Panc1 (cell line): ENCODE measurements at places on chromosomes 16 and 17.

DNA sequence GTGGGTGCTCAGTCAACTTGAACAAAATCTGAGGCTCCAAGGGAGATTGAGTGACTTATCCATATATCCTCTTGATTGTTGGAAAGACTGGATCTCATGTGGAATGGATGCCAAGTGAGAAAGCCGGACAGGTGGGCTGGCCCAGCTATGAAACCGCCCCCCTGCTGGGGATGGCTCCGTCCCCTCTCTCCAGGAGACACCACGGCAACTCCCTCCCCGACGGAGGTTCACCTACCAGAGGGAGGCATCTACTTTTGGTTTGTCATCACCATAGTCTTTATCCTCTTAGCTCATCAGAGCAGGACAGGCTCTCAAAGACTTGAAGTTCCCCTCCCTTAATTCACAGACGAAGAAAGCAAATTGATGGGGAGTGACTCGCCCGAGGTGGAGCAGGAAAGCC, 1.8 kb upstream of the ALG1 start:
- DNase-seq: no peak
- no peak overlapping the region for H3K4me3 ChIP-seq
- no peak overlapping the region for H3K27ac ChIP-seq
- H3K27me3 ChIP-seq: no peaks in the 10 kb centered on the region
- peaks cover 5% of the 10 kb centered on the region; the same call in 1 of the 2 replicates for H3K4me1 ChIP-seq
- H3K36me3 ChIP-seq: peaks cover 2% of the 10 kb centered on the region; the same call in 1 of the 2 replicates

- no peaks in the 10 kb centered on the region for H3K36me3 ChIP-seq
- no peaks in the 10 kb centered on the region for H3K4me1 ChIP-seq
- no peak for DNase-seq
- H3K27ac ChIP-seq: no peak overlapping the region
- H3K4me3 ChIP-seq: no peak overlapping the region
- H3K27me3 ChIP-seq: no peaks in the 10 kb centered on the region
These were observed 10.6 kb upstream of the VAT1L start for GRCh38 chr16:77777745-77778144.

- no peaks in the 10 kb centered on the region for H3K36me3 ChIP-seq
- DNase-seq: no peak
- H3K4me3 ChIP-seq: no peak overlapping the region
- H3K4me1 ChIP-seq: peaks cover 66% of the 10 kb centered on the region
These were observed 62.4 kb downstream of the BAIAP2 start for GRCh38 chr17:81097134-81097942.

DNA sequence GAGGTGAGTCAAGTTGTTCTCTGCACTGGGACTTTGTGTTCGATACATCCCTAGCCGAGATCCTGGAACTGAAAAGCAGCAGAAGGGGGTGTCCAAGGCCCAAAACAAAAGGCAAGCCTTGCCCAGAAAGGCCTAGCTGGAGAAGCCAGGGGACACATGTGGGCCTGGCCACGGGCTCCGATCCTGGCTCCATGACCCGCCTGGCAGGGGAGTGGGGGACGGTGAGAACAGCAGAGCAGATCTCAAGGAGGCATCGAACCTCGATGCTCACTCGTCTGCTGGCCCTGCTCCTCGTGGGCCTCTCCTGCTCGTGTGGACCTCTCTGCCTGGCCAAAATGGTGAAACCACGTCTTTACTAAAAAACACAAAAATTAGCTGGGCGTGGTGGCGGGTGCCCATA, 8.9 kb downstream of the CCNF start:
- DNase-seq: no peak
- no peaks in the 10 kb centered on the region for H3K4me1 ChIP-seq
- no peak overlapping the region for H3K4me3 ChIP-seq
- no peak overlapping the region for H3K27ac ChIP-seq
- no peaks in the 10 kb centered on the region for H3K27me3 ChIP-seq
- H3K36me3 ChIP-seq: peaks cover 16% of the 10 kb centered on the region

DNA sequence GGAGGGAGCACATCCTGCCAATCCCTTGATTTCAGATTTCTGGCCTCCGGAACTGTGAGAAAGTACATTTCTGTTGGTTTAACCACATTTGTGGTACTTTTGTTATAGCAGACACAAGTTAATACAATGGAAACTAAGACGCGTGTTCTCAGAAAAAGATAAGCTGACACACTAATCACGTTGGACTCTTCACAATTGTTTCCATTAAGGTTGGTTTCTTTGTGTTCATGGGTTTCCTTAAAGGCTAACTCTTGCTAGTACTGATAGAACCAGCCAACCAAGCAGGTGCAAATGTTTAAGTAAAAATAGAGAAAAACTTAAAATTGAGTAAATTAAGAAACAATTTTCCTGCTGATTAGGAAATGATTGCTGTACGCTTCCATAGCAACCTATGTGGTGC, 59.4 kb downstream of the CMC2 start:
- no peak overlapping the region for H3K27ac ChIP-seq
- no peak for DNase-seq
- no peak overlapping the region for H3K4me3 ChIP-seq
- no peaks in the 10 kb centered on the region for H3K4me1 ChIP-seq

DNA sequence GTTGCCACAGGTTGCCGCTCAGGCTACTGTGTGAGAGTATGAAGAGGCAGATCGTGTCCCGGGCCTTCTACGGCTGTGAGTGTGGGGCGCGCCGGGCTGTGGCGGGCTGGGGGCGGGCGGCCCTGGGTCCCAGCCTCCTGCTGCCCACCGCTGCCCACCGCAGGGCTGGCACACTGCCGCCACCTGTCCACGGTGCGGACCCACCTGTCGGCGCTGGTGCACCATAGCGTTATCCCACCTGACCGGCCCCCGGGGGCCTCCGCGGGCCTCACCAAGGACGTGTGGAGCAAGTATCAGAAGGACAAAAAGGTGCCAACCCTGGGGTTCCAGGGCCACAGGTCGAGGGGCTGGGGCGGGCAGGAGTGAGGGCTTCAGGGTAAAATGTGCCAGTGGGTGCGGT, 28.7 kb downstream of the MNT start:
- no peak for DNase-seq
- no peak overlapping the region for H3K4me3 ChIP-seq
- no peaks in the 10 kb centered on the region for H3K27me3 ChIP-seq
- H3K4me1 ChIP-seq: no peaks in the 10 kb centered on the region

DNA sequence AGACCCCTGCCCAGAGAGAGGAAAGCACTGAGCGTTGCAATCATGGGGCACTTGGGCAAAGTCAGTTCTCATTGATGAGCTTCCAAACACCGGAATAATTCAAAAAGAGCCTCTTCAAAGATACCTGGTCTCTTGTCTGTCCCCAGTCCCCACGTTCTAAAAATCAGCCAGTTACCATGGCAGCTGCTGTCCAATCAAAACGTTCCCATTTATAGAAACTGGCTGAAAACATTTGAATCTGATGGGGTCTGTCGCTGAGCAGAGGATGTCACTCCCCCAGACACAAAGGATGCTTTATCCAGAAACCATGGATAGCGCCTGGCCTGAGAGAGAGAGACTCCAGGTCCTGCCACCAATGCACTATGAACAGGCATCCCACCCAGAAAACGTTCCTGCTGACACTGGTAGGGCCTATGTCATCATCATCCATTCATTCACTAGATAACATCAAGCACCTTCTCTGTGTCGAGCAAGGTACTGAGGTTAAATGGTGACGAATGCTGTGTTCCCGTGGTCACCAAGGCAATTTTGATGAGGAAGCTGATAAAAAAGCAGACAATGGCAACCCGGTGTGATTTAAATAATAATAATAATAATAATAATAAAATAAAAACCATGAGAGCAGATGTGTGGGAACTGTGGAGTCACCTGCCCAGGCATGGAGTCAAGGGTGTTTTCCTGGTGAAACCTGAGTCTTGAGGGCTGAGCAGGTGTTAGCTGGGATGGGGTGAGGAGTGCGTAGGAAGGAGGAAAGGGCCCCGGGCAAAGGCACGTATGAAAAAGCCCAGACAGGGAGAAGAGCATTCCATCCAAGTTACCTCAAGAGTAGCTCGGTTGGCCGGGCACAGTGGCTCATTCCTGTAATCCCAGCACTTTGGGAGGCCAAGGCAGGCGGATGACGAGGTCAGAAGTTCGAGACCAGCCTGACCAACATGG, 19.0 kb upstream of the CALB2 start:
- H3K36me3 ChIP-seq: no peaks in the 10 kb centered on the region
- no peak overlapping the region for H3K27ac ChIP-seq
- H3K27me3 ChIP-seq: no peaks in the 10 kb centered on the region
- DNase-seq: no peak
- H3K4me3 ChIP-seq: no peak overlapping the region

DNA sequence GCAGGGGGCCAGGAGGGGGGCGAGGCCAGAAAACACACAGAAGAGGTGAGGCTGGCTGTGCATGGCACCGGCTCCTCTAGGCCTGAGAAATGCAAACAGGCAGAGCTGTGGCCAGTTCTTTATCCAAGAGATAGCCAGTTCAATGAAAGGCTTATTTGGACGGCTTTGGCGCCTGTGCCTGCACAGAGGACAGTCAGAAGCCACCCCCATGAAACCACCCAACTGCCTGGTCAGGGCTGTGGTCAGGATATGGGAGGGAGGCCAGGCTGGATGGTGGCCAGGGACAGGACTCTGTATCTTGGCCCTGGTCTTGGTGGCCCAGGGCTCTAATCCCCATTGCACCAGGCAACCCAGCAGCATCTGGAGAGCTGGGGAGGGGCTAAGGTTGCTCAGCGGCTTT, 24.5 kb upstream of the GPRC5C start:
- H3K27ac ChIP-seq: no peak overlapping the region
- H3K4me3 ChIP-seq: no peak overlapping the region
- H3K27me3 ChIP-seq: no peaks in the 10 kb centered on the region
- DNase-seq: no peak

GRCh38 chr16:83145297-83145696, 518.5 kb downstream of the CDH13 start:
- no peaks in the 10 kb centered on the region for H3K27me3 ChIP-seq
- no peaks in the 10 kb centered on the region for H3K36me3 ChIP-seq
- H3K27ac ChIP-seq: no peak overlapping the region
- DNase-seq: no peak
- H3K4me3 ChIP-seq: no peak overlapping the region
- no peaks in the 10 kb centered on the region for H3K4me1 ChIP-seq

GRCh38 chr17:61337290-61337689, 62.4 kb upstream of the TBX2 start:
- H3K27ac ChIP-seq: peak overlapping the region; percentile 86
- H3K4me1 ChIP-seq: peaks cover 32% of the 10 kb centered on the region
- H3K36me3 ChIP-seq: no peaks in the 10 kb centered on the region
- no peak for DNase-seq
- H3K27me3 ChIP-seq: no peaks in the 10 kb centered on the region

GRCh38 chr17:38852771-38853291, 690 bp downstream of the RPL23 start:
- peak overlapping the region; percentile 97 for H3K4me3 ChIP-seq
- H3K4me1 ChIP-seq: peaks cover 8% of the 10 kb centered on the region
- no peak for DNase-seq
- H3K27ac ChIP-seq: peak overlapping the region; percentile 83
- peaks cover 30% of the 10 kb centered on the region for H3K36me3 ChIP-seq

DNA sequence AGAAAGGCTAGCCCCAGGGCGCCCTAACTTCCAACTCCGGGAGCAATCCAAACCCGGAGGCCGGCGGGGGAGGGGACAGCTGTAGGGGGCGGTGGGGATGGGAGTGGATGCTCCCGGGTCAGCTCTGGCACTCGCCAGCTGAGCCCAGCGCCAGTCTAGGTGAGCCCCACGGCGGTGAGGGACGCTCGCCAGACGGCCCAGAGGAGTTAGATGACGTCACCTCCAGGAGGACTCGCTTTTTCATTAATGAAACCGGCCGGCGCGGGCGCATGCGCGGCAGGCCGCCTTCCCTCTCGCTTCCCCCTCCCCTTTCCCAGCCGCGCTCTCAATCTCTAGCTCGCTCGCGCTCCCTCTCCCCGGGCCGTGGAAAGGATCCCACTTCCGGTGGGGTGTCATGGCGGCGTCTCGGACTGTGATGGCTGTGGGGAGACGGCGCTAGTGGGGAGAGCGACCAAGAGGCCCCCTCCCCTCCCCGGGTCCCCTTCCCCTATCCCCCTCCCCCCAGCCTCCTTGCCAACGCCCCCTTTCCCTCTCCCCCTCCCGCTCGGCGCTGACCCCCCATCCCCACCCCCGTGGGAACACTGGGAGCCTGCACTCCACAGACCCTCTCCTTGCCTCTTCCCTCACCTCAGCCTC, at the start of gene NF1:
Gene NF1, plus strand, starts transcription at position 378 of the 636 bp plus-strand sequence. CDS start 333 bp downstream, outside the sequence.
- peak; percentile 50 for DNase-seq
- H3K27ac ChIP-seq: peak within 1 kb of the TSS; percentile 88
- peaks cover 19% of the 10 kb centered on the region for H3K4me1 ChIP-seq
- no peaks in the 10 kb centered on the region for H3K27me3 ChIP-seq
- H3K36me3 ChIP-seq: no peaks in the 10 kb centered on the region

- no peaks in the 10 kb centered on the region for H3K36me3 ChIP-seq
- H3K27me3 ChIP-seq: no peaks in the 10 kb centered on the region
- no peaks in the 10 kb centered on the region for H3K4me1 ChIP-seq
- no peak overlapping the region for H3K27ac ChIP-seq
These were observed 70.3 kb downstream of the DNAH9 start for GRCh38 chr17:11668618-11669017.

GRCh38 chr17:48310748-48311213, 119.2 kb downstream of the SKAP1 start:
- no peaks in the 10 kb centered on the region; the same call in 1 of the 2 replicates for H3K27me3 ChIP-seq
- no peak overlapping the region for H3K27ac ChIP-seq
- DNase-seq: no peak
- H3K36me3 ChIP-seq: no peaks in the 10 kb centered on the region
- H3K4me3 ChIP-seq: no peak overlapping the region

DNA sequence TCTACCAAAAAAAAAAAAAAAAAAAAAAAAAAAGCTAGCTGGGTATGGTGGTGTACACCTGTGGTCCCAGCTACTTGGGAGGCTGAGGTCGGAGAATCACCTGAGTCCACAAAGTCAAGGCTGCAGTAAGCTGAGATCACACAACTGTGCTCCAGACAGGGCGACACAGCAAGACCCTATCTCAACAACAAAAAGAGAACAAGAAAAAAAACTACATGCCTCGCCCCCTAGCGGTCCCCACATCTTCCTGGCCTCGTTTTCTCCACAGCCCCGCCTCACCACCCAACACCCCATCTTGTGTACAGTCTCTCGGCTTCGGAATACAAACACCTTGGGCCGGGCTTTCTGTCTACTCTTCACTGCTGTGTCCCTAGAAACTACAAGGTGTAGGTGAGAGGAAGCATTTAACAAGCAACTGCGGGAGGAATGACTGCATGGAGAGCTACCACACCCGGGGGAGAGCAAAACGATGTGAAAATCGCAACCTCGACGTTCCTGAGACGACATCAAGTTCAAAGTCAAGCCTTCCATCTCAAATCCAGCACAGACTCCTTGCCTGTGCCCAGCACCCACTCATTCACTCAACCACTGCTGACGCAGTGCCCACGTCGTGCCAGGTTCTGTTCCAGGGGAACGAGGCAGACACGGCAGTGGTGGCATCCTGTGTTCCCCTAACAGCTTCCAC, 9.0 kb downstream of the NTAN1 start:
- no peaks in the 10 kb centered on the region for H3K27me3 ChIP-seq
- no peaks in the 10 kb centered on the region for H3K4me1 ChIP-seq
- H3K36me3 ChIP-seq: no peaks in the 10 kb centered on the region
